ENCODE measurements at places on chromosomes 16 and 17. TPM values are rescaled to one million over a fixed set of nuclear protein-coding genes. Genes with fewer than 3 reads are reported as not detected.

GRCh38 chr17:19359151-19359550 lies 3.4 kb downstream of the B9D1 start:
- DNase-seq: no peak

DNA sequence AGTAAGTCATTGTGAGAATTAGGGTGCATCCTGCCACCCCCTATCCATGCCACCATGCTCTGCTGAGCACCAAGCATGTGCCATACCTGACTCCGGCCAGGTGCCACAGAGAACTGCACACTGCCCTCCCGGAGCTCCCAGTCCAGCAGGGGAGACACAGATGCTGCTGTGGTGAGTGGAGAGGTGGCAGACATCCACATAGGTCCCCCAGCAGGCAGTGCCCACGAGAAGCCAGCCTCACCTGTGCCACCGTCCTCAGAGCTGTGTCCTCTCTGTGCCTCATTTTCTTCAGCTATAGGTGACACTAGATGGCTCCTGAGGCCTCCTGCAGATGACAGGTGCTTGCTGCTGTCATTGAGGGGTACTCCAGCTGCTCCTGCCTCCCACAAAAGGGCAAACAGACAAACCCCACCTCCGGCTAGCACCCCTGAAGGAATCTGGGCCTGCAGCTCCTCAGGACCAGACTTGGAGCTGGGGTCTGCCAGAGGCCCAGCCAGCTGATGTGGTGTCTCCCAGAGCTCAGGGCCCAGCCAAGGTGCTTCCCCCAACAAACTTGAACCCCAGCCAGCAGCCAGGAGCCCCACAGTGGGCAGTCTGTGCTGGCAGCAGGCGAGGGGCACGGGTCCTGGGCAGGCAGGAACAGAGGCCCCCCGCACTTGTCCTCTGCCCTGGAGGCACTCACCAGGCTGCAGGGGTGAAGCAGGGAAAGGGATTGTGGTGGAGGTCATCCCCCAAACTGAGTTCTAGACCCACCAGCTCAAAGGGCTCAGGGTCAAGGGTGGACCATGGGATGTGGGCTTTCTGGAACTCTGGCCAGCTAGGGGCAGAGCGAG lies 17.1 kb downstream of the FOXJ1 start:
- DNase-seq: no peak

- DNase-seq: peak; percentile 49
Measured at GRCh38 chr16:81901484-81901883, 109.8 kb downstream of the SDR42E1 start.

DNA sequence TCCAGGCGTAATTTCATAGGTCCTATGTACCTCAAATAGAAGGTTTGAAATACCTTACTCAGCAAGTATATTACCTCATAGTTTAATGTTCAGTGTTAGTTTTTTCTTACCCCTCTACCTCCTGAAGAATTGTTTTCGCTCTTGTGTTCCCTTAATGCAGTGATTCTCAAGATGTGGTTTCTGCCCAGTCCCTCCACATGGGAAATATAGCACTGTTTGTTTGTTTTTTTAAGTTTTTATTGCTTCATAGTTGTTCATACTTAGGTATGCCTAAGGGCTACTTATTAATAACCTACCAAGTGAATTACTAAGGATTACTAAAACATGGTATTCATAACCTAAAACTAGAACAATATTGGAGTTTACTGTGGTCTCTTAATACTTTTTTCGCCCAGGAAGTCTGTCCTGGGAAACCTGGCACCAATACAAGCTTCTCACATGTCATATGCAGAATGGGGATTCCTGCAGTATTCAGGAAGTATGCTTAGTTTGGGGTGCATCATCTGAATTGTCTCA lies 5.0 kb downstream of the RSPRY1 start:
- no peak for DNase-seq

DNA sequence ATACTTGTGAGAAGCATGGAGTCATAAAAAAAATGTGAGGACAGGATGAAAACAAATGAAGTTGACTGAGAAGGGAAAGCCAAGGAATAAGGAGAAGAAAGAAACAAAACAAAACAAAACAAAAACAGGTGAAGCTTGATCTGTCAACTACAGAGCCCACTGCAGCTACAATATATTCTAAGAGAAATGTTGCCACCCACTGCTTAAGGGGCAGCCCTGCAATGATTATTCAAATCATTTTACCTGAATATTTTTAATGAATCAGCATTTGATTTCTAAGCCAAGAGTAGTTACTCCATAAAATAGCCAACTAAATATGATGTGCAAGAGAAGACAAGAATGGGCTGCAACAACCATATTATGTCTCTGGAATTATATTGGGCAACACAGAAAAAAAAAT lies 252.0 kb upstream of the KIF2B start:
- DNase-seq: no peak

DNA sequence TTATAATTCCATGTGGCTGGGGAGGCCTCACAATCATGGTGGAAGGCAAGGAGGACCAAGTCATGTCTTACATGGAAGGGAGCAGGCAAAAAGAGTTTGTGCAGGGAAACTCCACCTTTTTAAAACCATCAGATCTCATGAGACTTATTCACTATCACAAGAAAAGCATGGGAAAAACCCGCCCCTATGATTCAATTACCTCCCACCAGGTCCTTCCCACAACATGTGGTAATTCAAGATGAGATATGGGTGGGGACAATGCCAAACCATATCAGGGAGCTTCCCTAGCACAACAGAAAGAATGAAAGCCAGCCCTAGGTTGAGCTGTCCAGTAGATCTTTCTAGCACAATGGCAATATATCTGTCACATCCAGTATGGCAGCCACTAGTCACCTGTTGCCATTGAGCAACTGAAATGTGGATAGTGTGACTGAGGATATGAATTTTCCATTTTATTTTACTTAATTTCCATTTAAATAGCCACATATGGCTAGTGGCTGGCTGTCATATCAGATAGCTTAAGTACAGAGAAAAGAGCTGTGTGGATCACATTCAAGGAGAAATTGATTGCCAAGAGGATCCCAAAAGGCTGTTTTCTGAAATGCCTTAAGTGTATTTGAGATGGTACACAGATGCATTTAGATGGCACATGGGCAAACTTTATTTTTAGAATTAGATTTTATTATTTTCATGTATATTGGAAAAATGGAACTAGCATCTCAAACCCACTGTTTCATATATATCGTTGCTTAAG lies 273.0 kb downstream of the GRIN2A start:
- DNase-seq: no peak

GRCh38 chr17:41184480-41184961 lies at the start of gene KRTAP4-1:
Gene KRTAP4-1, minus strand, starts transcription at chr17:41184911. Its CDS starts 57 bp downstream, at chr17:41184854.
- DNase-seq: no peak

KCTD13 gene
- polyA plus RNA-seq: 22.9 TPM
